ENCODE measurements at places on chromosomes 2 and 18. TPM values are rescaled to one million over a fixed set of nuclear protein-coding genes. Genes with fewer than 3 reads are reported as not detected.

DNA sequence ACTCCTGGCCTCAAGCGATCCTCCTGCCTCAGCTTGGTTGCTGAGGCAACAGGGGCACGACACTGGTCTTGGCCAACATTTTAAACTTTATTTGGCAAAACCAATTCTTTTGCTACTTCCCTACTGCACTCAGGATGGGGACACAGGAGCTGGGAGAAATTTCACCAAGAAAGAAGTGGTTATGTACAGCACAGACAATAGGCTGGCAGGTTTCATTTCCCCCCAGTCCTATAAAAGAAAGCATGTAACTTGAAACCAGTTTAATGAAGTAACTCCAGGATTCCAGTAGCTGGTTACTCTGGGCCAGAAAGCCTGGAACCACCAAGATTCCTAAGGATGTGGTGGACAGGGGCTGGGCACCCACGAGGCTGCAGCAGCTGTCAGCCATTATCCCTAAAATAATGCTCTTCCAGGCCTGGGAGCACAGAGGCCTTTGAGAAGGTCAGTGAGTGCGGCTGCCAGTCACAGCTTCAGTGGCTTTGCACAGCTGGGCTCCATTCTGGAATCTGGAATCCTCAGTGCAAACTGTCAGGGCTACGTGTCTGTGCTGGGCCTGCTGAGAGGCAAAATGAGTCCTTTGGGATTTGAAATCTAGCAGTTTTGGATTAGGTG lies 142.3 kb upstream of the ITGA6 start:
- DNase-seq = peak; percentile 71

DNA sequence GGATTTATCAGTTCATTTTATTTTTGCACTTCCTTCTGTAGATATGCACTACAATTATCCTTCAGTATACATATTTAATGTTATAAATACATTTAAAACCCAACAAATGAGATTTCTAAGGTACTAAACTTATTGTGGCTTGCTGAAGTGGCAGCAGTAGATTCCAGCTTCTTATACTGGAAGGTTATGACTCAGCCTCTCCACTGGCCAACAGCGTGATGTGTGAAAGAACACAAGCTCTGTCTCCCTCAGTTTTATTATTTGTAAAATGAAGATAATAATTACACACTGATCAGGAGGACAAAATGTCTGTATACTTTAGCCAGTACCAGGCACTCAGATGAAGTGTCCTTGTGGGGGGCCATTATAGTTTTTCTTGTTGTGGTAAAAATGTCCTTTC lies 1147.1 kb downstream of the CNTNAP5 start:
- peak; percentile 10 for DNase-seq

CDK15 gene
- 4.5 TPM for total RNA-seq

DNA sequence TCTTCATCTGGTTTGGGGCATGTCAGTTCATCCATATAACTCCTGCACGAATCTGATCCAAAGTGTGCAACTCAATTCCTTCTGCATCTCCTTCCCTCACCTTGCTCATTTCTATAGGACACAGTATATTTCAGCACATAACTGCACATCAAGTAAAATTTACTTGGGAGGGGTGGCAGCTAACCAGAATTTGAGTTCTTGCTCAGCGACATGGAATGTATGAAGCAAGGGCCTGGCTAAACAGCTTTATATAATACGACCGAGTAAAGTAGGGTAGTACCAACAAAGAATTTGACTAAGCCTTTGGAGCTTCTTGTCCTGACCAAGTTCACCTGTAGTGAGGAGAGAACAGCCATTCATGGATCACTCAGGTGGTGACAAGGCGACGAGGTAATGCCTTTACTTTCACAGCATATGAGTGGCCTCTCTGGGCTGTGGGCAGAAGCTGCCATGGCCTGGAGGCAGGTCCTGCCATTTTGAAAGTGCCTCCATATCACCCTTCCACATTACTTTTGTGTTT lies 570.2 kb upstream of the TNP1 start:
- peak; percentile 36 for DNase-seq

DNA sequence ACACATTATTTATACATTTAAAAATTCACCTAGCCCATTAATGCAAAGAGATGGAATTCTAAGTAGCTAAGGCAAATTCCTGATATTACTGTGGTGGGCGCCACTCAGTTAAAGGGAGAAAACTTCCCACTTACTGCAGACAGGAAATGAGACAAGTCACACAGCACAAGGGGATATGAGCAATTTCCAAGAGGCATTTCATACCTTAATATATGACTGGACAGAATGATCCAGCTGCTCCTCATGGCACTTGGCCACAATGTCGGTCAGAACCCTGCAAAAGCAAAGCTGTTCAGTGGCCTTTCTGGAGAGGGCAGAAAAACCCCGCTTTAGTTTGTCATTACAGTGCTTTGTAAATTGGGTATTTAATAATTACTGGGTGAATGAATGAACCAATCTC lies 121.4 kb upstream of the CCDC195 start:
- peak; percentile 78 for DNase-seq

GRCh38 chr2:195633974-195634373 lies 23.1 kb upstream of the SLC39A10 start:
- no peak for DNase-seq

RAX gene
- not detected for total RNA-seq

DNA sequence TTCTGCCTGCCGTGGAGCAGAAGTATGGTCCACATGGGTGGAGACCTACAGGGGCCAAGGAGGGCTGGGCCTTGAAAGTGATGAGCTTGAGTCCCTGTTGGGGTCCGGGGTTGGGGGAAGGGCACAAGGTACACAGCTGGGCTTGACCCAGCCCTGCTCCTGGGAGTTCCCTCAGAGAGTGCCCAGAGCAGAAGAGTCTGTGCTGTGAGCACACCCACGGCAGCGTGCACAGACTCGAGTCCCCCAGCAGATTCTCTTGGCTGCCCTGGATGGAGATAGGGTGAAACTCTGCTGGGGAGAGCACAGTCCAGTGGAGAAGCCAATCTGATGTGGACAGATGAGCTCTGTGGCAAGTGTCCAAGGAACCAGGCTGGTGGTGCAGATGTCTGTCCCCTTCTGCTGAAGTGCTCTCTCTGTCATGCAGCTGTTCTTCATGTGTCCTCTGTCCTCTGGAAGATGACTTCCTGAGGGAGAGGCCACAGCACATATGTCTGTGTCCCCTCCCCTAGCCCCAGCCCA lies 27.5 kb downstream of the INPP4A start:
- no peak for DNase-seq

GRCh38 chr2:120715353-120715752 lies 20.3 kb upstream of the GLI2 start:
- no peak for DNase-seq

DNA sequence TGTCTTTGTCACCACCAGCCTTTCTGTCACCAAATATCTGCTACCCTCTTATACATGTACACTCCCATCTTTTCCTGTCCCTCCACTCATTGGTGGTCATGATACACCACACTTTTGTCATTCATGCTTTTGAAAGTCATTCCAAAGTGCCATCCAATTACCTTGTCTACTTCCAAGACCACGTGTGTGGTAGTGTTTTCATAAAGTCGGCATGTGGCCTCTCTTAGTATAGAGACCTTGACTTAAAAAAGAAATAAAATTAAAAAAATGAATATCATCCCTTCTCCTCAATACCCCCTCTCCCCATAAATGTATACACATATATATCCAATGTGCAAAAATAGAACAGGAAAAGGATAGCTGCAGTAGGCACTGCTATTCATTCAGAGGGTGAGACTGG lies 271.4 kb downstream of the CNTNAP5 start:
- no peak for DNase-seq

- no peak for DNase-seq
Observed at GRCh38 chr18:49610022-49610445, 48.2 kb downstream of the LIPG start.

GGCX gene
- 26.7 TPM for total RNA-seq

ASTL gene
- not detected for total RNA-seq

MYL1 gene
- total RNA-seq = not detected

GPBAR1 gene
- not detected for total RNA-seq

RAB6C gene
- not detected for total RNA-seq

DNA sequence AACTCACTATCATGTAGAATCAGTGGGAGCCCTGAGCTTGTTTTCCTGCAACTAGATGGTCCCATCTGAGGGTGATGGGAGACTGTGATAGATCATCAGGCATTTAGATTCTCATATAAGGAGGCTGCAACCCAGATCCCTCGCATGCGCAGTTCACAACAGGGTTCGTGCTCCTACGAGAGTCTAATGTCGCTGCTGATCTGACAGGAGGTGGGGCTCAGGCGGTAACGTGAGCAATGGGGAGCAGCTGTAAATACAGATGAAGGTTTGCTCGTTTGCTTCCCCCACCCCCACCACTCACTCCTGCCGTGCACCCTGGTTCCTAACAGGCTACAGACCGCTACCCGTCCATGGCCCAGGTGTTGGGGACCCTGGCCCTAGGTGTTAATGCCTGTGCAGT lies 113.6 kb downstream of the RNF144A start:
- no peak for DNase-seq

STAT4 gene
- total RNA-seq = 0.54 TPM

PSTPIP2 gene
- total RNA-seq = 6.4 TPM
